Cardiac septum (tissue), 1 donor: ENCODE measurements at places on chromosomes 12 and 14. TPM values are rescaled to one million over a fixed set of nuclear protein-coding genes. Genes with fewer than 3 reads are reported as not detected.

Gene PROX2
- not detected for total RNA-seq

Gene GLIPR1
- 7.8 TPM for total RNA-seq

Gene MAP3K9
- total RNA-seq = 1.5 TPM

Gene PLA2G1B
- total RNA-seq = not detected

Gene OR8S1
- total RNA-seq = not detected

Gene CCNB1IP1
- 61.3 TPM for total RNA-seq

Gene GRIP1
- total RNA-seq = 0.81 TPM

Gene ACOT4
- 0.73 TPM for total RNA-seq
